ENCODE measurements at places on chromosomes 7 and 10. TPM values are rescaled to one million over a fixed set of nuclear protein-coding genes. Genes with fewer than 3 reads are reported as not detected.

Gene TUBB8
- not detected for total RNA-seq

Gene SHTN1
- total RNA-seq, result 1.2 TPM

Gene CALML3
- total RNA-seq, result not detected

Gene BICC1
- total RNA-seq, result 74.9 TPM

Gene SFTPA2
- not detected for total RNA-seq

Gene VAX1
- not detected for total RNA-seq

Gene KLHDC10
- total RNA-seq, result 22.5 TPM

Gene PON3
- under 0.01 TPM for total RNA-seq

Gene CNTNAP2
- total RNA-seq, result not detected

Gene PON1
- total RNA-seq, result not detected

Gene PRLHR
- not detected for total RNA-seq

Gene TRIM50
- total RNA-seq, result not detected

Gene TRIM73
- 0.94 TPM for total RNA-seq

Gene SPDYE3
- total RNA-seq, result not detected

Gene CNPY1
- not detected for total RNA-seq

Gene STEAP2
- total RNA-seq, result 32.4 TPM

Gene PRPS1L1
- not detected for total RNA-seq

Gene CYP2W1
- total RNA-seq, result not detected

Gene STAG3
- 0.32 TPM for total RNA-seq

Gene SPDYE8
- not detected for total RNA-seq

Gene DLX5
- not detected for total RNA-seq

Gene SMKR1
- not detected for total RNA-seq

Gene VPS37D
- total RNA-seq, result 7.5 TPM

Gene SEMA4G
- 1.6 TPM for total RNA-seq

Gene TLL2
- under 0.01 TPM for total RNA-seq

Gene HOXA10
- not detected for total RNA-seq

Gene ABCC2
- 0.60 TPM for total RNA-seq

Gene ANKRD7
- total RNA-seq, result 1.6 TPM

Gene CPED1
- 36.9 TPM for total RNA-seq

Gene WDR91
- total RNA-seq, result 6.4 TPM

Gene HMX3
- total RNA-seq, result 0.16 TPM

Gene AUTS2
- total RNA-seq, result 1.9 TPM

Gene MINPP1
- total RNA-seq, result 25.5 TPM
